ENCODE measurements at places on chromosomes 3 and 15.

DNA sequence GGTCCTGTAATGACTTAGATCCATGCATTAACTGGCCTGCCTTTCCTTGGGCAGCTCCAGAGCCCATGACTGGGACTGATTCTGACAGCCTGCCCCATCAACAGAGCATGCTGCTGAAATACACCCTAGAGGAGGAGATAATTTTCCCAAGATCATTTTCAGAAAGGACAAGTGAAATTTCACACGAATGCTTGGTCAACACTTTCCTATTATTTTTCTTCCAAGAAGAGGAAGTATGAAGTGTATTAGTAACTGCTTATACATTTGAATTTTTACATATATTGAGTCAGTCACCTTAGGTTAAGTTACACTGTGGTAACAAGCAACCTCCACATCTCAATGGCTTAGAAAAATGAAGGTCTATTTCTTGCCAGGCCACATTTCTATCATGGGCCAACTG, 9.7 kb upstream of the NMNAT3 start:
- DNase-seq: no peak

DNA sequence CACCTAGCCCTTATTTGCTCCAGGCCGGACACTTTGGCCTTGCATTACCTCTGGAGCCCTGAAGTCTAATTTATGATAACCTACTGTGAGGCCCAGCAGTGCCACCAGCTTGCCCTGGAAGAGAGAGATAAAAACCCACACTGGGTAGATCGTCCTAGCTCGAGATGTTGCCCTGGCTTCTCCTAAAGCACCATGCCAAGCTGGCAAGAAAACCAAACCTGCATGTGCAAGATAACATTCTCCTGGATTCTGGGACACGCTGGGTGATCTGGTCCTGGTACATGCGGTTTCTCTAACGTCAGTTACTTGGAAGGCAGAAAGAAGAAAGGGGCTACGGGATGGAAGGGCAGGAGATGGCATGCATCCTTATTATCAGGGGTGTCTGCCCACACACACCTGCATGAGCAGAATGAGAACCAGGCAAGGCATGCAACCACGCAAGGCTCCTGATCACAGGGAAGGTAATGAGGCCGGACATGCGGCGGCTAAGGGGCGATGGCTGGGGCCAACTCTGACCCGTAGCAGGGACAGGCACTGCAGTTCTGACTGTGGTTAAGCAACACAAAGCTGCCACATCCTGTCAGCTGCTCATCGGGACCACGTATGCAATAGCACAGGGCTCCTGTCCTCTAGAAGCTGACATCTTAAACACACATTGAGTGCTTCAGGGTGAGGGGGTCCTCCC, 73.0 kb downstream of the OXNAD1 start:
- no peak for DNase-seq

DNA sequence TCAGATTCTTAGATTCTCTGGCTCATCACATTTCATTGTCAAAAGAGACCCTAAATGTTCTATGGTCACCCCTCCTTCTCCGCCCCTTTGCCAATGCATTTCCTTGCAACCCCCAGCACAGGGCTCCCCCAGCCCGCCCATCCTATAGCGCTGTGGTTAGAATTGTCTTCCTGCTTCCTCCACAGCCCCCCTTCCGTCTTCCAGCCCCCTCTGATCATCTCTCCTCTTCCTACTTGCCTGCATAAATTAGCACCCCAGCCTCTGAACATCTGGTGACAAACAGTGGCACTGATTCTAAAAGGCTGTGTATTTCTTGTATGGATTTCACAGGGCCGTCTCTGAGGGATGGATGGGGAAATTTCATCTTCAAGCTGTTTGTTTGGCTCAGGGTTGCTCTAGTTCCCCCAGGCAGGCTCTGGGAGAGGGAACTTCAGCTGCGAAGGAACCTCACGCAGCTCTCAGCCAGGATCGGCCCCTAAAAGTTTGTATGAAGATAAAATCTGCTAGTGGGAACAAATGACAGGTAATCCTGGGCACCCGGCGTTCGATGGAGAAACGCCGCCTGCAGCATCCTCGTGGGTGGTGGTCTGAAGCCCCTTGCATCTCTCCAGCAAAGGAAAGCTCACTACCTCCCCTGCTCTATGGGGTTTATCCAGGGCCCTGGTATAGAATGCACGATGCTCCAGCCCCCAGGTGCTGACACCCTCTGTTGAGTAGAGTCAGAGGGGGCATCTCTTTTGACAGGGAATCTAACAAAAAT, 83.0 kb downstream of the WNT7A start:
- DNase-seq: no peak

DNA sequence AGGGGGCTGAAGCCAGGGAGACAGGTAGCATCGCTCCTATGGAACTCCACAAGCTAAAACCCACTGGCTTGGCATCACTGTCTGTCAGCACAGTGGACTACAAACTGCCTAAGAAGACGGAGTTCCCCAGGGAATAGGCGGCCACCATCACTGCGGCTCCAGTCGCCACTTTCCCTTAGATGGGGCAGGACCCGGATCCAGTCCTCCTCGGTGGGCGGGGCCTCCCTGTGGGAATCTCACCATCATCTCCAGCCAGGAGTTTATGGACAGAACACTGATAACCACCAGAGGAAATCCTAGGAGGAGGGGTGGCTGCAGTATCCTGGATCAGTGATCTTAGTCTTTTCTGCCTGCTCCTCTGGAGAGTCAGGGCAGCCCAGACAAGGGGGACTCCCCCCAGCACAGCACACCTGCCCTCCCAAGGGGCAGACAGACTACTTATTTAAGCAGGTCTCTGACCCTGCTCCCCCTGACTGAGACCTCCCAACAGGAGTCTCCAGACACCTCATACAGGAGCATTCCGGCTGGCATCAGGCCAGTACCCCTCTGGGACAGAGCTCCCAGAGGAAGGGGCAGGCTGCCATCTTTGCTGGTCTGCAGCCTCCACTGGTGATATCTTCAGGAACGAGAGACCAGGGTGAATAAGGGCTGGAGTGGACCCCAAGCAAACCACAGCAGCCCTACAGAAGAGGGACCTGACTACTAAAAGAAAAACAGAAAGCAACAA, 435.6 kb upstream of the RASGRP1 start:
- DNase-seq: no peak

- DNase-seq: no peak
Observed at GRCh38 chr3:66390013-66390412, 110.8 kb downstream of the LRIG1 start.

DNA sequence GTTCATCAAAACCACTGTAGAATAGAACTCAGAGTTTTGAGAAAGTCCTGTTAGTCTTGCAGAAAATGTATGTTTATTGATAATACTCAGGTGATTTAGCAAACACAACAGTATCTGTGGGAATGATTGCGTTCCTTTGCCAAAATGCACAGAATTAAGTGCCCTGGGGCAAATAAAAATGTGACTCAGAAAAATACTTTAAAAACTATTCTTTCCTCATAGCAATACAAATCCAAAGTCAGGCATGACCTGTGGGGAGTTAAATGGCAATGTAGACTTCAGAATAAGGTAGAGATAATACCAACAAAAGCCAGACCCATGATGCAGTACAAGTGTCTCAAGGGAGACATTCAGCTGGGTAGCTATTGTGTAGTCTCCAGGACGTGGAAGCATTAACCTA, 72.3 kb upstream of the SNTN start:
- no peak for DNase-seq

DNA sequence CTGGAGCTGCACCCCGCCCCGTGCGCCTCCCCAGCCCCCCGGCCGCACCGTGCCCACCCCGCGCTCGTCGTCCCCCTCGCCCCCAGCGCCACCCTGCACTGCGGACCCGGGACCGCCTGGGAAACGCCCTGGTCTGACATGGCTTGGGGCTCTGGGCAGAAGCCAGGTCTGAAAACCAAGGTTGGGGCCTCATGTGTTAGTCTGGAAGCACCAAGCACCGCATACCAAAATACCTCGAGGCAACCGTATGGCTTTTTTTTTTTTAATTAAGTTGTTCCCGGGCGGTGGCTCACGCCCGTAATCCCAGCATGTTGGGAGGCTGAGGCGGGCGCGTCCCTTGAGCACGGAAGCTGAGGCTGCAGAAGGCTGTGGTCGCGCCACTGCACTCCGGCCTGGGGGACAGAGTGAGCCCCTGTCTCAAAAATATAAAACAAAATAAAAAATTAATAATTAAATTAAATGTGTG, 91.5 kb upstream of the CHD2 start:
- no peak for DNase-seq

DNA sequence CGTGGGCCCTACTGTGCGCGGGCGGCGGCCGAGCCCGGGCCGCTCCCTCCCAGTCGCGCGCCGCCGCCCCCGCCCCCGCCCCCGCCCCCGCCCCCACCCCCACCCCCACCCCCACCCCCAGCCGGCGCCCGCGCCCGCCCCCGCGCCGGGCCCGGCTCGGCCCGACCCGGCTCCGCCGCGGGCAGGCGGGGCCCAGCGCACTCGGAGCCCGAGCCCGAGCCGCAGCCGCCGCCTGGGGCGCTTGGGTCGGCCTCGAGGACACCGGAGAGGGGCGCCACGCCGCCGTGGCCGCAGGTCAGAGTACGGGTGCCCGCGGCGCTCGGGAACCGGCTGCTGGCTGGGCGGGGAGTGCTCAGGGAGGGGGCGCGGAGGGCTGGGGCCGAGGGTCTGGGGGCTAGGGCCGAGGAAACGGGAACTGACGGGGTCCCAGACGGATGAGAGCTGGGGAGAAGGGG, 1.1 kb upstream of the PPARG start:
- DNase-seq: no peak

DNA sequence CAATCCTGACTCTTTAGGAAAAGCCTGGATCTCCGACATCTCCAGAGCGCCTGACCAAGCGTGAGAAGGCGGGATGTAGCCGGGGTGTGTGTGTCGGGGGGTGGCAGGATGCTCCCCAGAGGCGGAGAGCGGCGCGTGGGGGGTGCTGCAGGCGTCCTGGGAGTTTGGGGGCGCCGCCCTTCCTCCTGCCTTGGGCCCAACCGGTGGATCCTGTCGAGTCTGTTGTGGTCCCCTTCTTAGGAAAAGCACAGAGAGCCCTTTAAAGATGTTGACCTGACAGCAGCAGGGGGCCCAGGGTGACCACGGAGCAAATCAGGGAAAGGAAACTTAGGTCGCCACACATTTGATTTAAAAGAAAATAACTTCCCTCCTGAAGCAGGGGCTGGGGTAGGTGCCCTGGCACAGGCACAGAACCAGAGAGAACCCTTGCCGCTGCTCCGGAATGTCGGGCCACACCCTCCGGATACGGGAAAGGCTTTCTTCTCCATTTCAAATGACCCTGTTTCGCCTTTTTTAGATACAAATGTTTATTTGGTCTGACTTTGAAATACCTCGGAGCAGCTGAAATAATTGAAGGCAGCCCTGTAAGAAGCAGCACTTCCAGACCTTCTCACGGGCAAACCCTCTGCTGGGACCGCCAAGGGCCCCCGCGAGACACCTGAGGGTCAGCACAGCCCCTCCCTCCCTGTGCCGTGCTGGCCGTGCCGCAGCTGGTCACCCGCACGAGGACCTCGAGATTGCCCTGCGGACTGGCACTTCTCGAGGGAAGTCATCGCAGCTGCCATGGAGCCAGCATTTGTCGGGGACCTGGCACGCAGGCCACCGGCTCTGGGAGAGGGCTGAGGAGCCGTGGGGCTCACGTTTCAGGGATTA, 102.9 kb upstream of the KLF13 start:
- DNase-seq: peak; percentile 43

- DNase-seq: no peak
Observed at GRCh38 chr3:31165399-31165860, 271.0 kb upstream of the GADL1 start.

DNA sequence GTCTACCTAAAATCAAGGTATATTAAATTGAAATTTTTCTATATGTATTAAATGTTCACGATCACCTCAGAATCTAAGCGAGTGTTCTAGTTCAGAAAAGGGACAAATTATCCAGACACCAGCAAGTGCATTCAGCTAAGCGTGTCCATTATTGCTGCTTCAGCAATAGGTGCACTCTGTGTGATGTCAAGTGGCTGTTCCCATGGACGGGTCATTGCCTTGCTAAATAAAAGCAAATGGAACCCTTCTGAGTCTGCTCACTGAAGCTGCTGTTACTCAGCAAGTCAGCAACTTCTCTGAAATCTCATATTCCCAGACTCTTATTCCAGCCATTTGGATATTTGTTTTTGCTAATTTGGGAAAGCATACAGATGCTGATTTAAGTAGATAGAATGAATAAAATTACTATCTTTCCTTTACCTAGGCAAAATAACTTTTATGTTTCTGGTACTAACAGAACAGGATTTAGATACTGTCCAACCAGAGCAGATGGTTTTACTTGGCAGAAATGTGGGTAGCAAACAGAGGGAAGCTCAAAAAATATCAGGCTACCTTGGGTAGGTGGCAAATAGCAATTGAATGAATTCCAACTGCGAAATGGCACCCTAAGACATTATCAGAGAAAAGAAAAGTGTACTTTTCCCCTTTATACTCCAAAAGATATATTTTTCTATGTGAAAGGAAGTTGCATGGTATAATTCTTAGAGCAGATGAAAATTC, 407.0 kb downstream of the GAP43 start:
- DNase-seq: no peak

DNA sequence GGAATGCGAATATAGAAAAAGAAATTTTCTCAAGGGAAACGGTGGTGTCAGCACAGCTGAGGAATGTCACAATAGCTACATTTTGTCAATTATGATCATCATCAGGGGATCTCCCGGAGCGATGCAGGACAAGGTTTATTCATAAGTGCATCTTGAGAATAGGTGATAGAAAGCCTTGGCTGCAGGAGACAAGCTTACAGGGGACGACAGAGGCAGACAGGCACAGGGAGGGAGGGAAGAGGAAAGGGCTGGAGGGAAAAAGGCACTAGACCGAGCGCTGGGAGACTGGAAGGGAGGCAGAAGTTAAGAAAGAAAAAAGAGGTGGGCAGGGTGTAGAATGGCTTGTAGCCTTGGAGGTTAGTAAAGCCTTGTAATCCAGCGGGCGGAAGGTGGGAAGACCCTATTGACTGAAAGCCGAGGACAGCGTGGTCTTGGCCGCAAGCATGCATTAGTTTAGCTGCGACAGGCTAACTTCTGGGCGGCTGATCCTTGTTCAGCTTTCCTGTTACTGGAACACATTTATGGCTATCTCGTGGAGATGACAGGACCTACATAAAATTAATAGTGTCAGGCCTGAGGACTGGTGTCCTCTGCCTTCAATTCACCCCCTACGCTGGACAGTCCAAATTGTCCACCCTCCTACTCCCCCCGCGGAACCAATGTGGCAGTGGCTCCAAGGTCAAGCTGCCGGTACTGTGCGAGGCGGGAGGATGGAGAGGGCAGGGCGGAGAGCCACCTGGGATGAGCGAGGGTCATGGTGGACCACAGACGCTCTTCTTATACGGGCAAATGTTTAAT, 1.4 kb upstream of the NECTIN3 start:
- peak; percentile 32 for DNase-seq

- DNase-seq: no peak
Observed at GRCh38 chr15:34331809-34332208, 5.8 kb downstream of the SLC12A6 start.

DNA sequence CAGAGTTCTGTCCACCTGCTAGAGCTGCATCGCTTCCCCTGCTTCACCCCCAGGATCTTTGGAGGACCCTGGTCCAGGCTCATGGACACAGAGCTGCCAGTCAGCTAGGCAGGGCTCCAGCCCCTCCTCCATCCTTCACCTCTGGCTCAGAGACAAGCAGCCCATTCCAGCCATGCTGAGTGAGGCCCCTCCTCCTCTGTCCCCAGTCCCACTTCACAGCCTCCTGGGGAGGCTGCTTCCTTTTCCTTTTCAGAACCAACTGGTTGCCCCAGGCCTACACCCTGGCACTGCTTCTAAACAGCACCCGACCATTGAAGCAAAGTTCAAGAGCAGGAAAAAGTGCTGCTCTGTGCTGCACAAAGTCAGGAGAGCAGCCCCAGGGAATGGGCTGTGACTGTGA, 22.2 kb downstream of the IQSEC1 start:
- no peak for DNase-seq

- peak; percentile 36 for DNase-seq
Observed at GRCh38 chr15:88913017-88913849, at the start of gene MFGE8. Gene MFGE8 (minus strand): TSS chr15:88913379. CDS start chr15:88913319, 60 bp downstream.
